NCI-H2081 (cell line): ENCODE measurements at places on chromosomes 5 and 9.

GRCh38 chr9:103731541-103731940 lies 362.6 kb upstream of the SMC2 start:
- DNase-seq, result no peak

- DNase-seq, result no peak
Observed at GRCh38 chr5:87827539-87827938, 414.8 kb upstream of the CCNH start.

GRCh38 chr5:172680921-172681320 lies 39.9 kb downstream of the NEURL1B start:
- no peak for DNase-seq

GRCh38 chr5:162837155-162837554 lies 600.2 kb upstream of the CCNG1 start:
- no peak for DNase-seq

GRCh38 chr5:167049043-167049663 lies 1242.3 kb upstream of the WWC1 start:
- peak; percentile 91 for DNase-seq

- DNase-seq, result no peak
Observed at GRCh38 chr5:55576661-55577060, 41.9 kb upstream of the PLPP1 start.

DNA sequence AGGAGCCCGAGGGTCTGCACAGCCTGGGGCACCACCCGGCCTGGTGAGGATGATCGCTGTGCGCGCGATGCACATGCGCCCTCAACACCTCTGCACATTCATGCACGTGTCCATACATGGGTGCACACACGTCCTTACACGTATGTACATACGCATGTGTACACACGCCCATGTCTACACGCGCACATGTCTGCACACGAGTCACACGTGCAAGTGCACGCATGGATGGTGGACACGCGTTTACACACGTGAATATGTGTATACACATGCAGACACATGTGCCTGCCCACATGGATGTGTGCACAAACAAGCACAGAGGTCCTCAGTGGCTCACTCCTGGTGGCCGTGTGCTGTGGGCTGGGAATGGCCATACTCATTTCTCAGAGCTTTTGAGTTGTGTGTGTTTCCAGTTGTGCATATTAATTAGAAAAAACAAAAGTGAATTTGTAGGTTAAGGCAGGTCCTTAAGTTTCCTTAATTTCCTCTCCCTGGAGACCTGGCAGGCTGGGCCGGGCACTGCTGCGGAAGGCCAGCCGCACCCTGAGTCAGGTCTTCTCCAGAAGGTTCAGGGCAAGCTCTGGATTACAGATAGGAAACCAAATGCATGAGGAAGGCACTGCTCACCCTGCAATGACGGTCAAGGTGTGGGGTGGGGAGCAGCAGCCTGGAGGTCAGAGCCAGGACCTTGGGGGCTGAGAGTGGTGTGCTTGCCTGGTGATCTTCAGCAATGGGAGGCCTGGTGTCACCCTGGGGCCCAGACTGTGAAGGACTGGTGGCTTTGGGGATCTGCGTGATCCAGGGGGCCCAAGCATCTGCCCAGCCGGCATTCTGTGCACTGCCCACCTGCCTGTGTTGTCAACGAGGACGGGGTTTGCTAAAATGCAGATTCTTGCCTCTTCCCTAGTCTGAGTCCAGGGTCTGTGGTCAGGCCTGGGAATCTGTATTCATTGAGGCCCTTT lies 1.3 kb upstream of the RNU6ATAC start:
- no peak for DNase-seq

- no peak for DNase-seq
Observed at GRCh38 chr5:177511181-177511580, 1.6 kb upstream of the DOK3 start.

DNA sequence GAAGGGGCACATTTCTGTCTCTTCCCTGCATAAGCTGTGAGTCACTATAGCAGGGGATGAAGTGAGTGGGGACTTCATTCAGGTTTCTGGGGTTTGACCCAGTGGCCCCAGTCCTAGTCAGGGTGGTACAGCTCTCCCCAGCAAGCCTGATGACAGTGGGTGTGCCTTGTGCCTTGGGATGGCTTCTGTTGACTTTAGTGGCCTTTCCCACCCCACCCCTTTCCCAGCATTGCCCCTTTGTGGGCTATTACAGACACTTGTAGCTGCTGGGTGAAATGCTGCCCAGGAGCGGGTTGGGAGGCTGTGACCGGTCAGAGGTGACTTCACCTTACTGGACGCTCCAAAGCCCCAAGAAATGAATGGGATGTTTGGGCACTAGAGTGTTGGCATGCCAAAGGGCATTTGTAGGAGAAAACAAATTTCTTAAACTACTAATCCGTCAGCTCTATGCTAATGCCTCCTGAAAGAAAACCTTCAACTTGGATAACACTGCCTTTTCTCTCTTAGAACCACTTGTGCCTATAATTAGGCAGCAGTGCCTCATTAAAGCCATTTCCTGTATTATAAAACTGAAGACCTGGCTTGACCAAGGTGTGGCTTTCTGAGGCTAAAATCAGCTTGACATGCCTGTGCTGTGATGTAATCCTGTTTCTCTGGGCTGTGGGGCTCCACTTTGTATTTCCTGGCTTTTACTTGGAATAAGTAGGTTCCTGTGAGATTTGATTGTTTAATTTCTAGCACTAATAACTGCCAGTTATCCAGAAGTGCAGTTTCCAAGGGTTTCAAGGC lies 119.0 kb upstream of the SLC25A48 start:
- no peak for DNase-seq

- DNase-seq, result no peak
Observed at GRCh38 chr9:107119735-107120134, 163.3 kb upstream of the RAD23B start.

- DNase-seq, result no peak
Observed at GRCh38 chr5:175378444-175379028, 65.4 kb downstream of the DRD1 start.

DNA sequence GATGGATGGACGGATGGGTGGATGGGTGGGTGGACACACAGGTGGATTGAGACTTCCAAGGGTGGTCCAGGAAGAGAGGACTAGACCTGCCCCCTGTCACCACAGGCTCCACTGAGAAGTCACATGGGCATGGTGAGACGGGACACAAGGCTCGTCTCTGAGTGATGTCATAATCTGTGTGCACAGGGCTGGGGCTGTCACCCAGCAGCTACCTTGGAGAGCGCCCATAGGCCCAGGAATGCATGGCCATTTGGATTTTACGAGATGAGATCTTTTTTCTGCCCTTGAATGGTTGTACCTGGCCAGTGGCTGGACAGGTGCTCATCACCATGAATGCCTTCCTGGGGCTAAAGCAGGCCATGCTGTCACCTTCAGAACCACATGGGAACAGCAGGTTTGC lies 3.1 kb downstream of the OLFM1 start:
- no peak for DNase-seq

GRCh38 chr5:83145241-83145640 lies 67.9 kb downstream of the XRCC4 start:
- DNase-seq, result no peak
